HFFc6 (cell line): ENCODE measurements at places on chromosomes 7 and 10. TPM values are rescaled to one million over a fixed set of nuclear protein-coding genes. Genes with fewer than 3 reads are reported as not detected.

Gene CHAT
- total RNA-seq: not detected in 3 replicates

Gene CUBN
- total RNA-seq: 0.59 to 1.6 TPM (median 1.1 TPM) in 3 replicates

Gene CYP3A4
- total RNA-seq: not detected in 3 replicates

Gene OPN1SW
- not detected in 3 replicates for total RNA-seq

Gene OTUD1
- total RNA-seq: 3.8 to 5.7 TPM (median 5.2 TPM) in 3 replicates

Gene CYP26C1
- 0.13 TPM in 1 of 3 replicates, not detected in the others for total RNA-seq

Gene SORBS1
- 0.10 to 0.26 TPM (median 0.15 TPM) in 3 replicates for total RNA-seq
